H4 (cell line): ENCODE measurements at places on chromosomes 2 and 18.

- no peak for DNase-seq
Observed at GRCh38 chr2:140451324-140451723, 1671.1 kb upstream of the NXPH2 start.

GRCh38 chr2:88053934-88054781 lies 1.4 kb downstream of the KRCC1 start:
- no peak for DNase-seq

DNA sequence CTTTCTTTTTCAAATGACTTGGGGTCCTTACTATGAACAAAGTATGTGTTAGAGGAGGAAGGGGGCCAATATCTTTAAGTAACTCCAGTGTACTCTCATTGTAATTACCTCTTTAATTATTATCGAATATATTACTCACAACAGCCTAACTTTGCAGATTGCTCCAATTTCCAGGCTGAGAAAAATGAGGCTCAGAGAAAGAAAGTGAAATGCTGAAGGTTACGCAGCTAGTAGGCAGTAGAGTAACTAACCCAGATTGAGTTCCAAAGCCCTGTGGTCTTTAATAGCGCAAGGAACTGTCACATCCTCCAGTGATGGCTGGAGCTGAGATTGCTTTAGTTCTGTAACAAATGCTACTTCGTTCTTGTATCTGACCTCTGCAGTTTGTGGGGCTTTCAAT lies 2.2 kb upstream of the GYPC start:
- no peak for DNase-seq

DNA sequence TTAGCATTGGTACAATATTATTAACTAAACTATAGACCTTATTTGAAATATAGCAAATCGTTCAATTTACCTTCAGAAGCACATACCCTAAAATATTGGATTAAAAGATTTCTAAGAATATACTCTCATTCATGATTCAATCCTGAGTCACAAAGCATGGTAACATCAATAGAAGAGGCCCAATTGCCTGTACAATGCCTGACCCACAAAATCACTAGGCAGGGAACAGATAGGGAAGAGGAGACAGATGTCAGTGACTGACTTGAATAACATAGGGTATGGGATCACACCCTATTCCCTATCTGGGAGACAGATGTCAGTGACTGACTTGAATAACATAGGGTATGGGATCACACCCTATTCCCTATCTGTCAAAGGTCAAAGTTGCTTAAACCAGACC lies 611.6 kb upstream of the VRK2 start:
- DNase-seq, result no peak

DNA sequence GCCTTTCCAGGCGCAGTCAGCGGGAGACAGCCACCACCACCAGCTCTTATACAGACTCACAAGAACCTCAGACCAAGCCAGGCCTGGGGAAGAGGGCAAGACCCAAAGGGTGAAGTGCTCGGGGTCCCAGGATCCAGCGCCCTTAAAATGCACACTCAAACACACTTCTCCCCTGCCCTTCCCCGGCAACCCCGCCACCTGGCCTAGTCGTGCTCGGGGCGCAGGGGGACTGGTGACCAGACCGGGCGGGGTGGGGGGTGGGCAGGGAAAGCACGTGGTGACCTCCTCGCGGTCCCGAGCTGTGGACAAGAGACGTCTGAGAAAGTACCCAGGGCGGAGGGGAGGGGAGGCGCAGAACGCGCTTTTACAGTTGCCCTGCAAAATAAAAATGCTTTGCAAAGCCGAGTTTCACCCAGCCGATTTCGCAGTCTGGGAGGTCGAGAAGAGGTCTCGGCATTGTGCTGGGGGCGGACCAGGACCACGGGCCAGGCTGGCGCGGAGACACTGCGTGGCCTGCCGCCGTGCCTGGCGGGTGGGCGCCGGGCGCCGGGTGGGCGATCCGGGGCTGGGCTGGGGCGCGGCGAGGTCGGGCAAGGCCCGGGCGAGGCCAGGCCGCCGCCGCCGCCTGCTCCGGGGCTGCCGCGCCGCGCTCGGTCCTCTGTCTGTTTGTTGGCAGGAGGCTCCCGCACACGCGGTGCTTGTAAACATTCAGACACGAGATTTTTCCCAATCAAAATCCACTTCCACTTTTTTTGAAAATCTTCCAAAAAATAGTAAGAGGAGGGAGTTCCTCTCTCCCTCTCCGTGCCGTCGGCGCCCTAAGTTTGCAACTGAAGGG lies 2.0 kb downstream of the BCL11A start:
- peak; percentile 53 for DNase-seq

GRCh38 chr2:141038341-141038740 lies 1092.5 kb downstream of the LRP1B start:
- DNase-seq, result no peak

DNA sequence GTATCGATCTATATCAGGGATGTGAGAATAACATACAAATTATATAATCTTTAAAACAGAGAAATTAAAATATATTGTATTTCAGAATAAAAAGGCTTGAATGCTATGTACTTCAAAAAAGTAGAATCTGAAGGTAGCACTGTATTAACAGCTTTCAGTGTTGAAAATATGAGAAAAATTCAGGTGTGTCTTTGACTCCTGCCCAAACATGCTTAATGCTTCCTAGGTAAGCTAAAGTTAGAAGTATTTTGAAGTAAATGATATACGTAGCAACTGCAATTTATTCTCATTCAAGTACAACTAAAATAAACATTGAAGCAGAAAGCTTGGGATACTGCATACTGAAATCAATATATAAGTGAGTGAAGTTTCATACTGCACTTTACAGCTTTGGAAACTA lies 1082.0 kb upstream of the ACVR2A start:
- no peak for DNase-seq

DNA sequence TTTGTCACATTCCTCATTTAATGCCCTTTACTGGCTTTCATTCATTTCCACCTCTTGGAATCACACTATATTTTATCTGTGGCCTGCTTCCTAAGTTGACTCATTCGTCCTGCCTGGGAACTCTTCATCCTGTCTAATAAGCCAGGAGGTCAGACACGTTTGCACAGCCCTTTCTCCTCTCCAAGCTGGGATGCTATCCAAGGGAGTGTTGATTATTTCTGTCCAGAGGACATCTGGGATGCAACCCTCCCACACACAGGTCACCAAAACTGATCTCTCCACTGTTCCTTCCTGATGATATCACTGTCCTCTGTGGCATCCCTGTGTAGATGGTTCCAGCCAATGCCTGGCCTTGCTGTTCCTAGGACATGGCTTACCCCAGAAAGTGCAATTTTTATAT lies 79.8 kb upstream of the NOSTRIN start:
- no peak for DNase-seq
